Right forelimb (tissue), 1 donor: ENCODE measurements at places on chromosomes 3 and 15.

GRCh38 chr15:83249030-83249343 is 35.5 kb downstream of the BNC1 start:
- no peak for DNase-seq

DNA sequence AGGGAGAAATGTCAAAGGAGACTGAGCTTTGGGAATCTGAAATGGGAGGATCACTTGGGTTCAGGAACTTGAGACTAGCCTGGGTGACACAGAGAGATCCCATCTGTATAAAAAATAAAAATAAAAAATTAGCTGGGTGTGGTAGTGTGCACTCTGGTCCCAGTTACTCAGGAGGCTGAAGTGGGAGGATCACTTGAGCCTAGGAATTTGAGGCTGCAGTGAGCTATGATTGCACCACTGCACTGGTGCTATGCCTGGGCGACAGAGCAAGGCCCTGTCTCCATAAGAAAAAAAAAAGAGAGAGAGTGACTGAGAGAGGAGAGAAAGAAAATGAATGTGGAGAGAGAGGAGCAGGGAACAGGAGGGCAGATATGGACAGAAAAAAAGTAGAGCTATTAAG is 72.8 kb downstream of the SENP2 start:
- DNase-seq = no peak

DNA sequence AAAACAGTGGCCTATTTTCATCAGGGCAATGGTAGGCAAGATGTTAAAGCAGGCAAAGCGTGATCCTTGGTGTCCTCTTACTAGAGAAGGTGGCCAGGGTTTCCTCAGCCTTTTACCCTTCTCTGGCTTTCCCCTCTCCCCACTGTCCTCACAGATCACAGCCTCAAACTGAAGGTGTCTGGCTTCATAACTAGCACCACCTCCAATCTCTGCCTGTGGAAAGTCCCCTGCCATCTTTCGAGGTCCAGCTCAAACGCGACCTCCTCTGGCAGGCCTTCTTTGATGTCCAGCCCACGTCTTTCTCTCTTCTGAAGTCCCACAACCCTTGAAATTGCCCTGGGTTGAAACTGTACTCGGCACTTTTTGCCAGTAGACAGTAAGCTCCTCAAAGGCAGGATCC is 35.9 kb downstream of the CYP19A1 start:
- no peak for DNase-seq

GRCh38 chr15:65906396-65906795 is 37.1 kb downstream of the RAB11A start:
- no peak for DNase-seq

GRCh38 chr3:115671761-115672455 is 48.6 kb downstream of the GAP43 start:
- no peak for DNase-seq

GRCh38 chr3:30640851-30641250 is 34.5 kb downstream of the TGFBR2 start:
- no peak for DNase-seq

GRCh38 chr3:146072824-146073223 is 88.2 kb downstream of the PLOD2 start:
- DNase-seq = no peak

DNA sequence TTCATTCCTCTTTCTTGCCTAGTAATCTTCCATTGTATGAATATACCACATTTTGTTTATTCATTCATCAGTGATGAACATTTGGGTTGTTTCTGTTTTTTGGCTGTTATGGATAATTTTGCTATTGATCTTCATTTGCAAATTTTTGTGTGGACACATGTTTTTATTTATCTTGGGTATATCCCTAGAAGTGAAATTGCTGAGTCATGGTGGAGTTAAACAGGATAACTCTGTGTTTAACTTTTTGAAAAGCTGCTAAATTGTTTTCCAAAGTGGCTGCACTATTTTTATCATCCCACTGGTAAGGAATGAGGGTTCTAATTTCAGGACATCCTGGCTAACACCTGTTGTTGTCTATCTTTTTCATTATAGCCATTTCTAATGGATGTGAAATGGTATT is 74.6 kb upstream of the ARL6 start:
- no peak for DNase-seq

DNA sequence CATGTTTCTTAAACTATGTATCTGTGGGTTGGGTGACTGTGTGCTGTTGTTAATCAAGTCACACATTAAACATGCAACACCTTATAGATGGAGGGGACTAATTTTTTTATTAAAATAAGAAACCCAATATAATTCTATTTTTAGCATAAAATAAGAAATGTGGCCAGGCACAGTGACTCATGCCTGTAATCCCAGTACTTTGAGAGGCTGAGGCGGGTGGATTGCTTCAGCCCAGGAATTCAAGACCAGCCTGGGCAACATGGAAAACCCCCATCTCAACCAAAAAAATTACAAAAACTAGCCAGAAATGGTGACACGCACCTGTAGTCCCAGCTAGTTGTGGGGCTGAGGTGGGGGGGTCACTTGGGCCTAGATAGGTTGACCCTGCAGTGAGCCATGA is 1021.0 kb downstream of the EPHA3 start:
- DNase-seq = no peak

DNA sequence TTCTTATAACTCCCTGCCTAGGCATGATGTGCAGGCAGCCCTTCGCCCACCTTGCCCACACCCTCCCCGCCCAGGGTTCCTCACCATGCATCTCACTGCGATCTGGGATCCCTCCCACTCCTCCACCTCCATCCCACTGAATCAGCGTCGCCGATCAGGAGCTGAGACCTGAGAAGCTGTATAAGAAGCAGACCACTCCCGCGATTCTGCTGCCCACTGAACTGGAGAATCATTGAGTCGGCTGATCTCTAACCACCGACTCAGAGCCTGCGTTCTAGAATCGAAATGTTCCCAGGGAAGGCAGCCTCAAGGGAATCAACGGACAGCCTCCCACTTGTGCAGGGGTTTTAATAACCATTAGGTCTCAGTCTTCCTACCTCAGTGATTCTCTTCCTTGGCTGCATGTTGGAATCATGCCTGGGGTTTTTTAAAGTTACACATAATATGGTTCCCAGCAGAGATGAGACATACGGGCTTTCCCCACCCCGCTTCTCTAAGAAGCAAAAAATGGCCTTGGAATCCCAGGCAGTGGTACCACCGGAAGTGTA is 60.2 kb downstream of the TMEM44 start:
- no peak for DNase-seq

DNA sequence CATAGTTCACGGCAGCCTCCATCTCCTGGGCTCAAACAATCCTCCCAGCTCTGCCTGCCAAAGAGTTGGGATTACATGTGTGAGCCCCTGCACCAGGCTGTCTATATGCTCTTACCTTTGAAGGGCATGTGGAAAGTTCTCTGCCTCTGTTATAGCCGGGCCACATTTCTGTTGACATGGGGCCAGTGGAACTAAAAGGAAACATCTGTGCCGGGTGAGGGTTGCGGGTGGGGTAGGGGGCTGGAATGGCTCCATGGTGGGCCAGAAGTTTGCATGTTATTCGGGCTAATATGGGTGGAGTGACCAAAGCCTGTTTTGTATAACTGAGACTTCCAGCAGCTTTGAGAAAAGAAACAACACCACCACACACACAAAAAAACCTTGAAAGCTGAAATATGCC is 8.3 kb upstream of the CLEC3B start:
- DNase-seq = no peak

- no peak for DNase-seq
Observed at GRCh38 chr3:152339881-152340505, 71.3 kb downstream of the MBNL1 start.

DNA sequence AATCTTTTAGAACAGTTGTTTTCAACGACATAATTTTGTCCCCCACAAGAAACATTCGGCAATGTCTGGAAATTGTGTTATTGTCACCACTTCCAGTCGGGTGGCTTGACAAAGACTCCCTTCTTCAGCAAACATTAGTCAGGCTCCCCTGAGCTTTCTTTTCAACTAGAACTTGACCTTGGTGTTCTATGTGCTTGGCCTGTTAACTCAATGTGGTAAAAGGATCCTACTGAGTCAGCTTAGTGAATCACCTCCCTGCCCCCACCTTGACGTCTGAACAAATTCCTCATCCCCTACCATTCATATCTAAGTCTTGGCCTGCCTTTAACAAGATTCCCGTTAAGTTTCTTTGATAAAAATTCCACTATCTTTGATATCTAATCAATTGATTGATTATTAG is 465.0 kb upstream of the ROBO1 start:
- DNase-seq = no peak

DNA sequence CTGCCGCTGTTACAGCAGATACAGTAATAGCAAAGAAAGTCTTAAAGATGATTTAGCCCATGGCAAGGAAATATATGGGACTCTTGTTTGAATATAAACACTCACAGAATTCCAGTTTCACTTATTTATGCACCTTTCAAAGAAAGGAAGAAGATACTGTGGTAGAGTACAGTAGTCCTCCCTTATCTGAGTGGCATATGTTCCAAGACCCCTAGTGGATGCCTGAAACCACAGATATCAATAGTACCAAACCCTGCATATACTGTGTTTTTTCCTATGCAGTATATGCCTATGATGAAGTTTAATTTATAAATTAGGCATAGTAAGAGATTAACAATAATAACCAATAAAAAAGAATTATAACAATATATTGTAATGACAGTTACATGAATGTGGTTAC is 8.2 kb downstream of the MAP2K1 start:
- no peak for DNase-seq

DNA sequence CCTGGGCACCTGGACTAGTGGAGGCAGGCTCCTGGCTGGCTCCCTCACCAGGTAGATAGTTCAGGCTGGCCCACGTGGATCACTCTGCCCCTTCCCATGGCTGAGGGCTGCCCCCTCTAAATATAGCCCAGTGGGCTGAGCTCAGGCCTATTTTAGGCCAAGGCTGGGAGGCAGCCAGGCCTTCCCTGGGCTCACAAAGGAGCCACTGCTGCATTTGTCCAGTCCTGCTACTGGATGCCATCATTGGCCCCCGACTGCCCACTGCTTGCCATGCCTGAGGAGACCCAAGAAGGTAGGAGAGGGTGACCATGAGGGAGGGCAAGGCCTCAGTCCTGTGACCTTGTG is at the start of gene LSMEM2:
TSS of gene LSMEM2 (plus strand) at position 208 of the 345 bp plus-strand sequence. CDS start at position 235, 27 bp downstream.
- no peak for DNase-seq

DNA sequence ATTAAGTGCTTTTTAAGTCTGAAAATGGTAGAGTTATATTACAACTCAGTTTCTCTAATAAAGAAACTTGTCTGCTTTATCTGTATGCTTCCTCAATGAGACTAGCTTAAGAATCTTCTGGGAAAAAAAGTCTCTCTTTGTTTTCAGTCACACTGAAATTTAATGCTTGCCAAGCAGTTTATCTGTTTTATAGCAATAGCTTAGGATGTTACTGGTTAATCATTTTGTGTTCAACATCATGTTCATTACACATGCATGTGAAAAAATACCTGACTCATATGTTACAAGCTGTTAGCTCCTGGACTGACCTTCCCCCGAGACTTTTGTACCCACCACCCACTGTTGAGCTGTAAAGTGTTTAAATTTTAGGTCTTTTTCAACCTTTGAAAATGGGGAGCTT is 706.2 kb upstream of the CBLB start:
- DNase-seq = no peak

DNA sequence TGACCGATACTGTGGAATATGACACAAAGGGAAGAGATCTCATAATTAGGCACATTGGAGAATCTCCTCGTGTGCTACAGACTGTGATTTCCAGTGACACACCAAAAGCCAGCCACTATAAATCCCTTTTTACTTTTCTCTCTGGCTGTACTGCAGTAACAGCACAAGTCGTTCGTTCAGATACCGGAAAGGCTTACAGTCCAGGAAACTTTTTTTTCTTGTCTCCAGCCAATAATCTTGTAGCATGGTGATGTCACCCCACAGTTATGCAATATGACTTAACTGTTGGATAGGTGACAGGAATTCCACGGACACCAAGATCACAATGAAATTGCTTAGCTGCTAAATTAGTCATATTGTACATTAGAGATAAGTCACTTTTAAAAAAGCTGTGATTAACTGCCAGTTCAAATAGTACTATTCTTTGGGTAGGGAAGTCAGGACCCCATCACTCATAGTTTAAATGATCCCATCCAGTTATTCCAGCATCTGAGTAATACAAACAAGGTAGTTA is 36.3 kb upstream of the TSC22D2 start:
- peak; percentile 67 for DNase-seq

DNA sequence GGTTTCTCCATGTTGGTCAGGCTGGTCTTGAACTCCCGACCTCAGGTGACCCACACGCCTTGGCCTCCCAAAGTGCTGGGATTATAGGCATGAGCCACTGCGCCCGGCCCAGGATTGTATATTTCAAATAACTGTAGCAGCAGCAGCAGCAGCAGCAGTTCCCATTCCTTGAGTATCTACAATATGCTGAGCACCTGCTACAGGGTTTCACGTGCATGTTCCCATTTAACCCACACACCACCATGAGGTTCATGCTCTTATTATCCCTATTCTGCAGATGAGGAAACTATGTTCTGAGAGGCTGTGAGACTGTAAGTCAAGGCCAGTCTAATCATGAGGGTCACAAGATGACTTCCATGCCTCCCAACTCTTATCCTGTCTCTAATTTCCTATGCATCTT is 30.9 kb upstream of the FOXP1 start:
- DNase-seq = no peak

DNA sequence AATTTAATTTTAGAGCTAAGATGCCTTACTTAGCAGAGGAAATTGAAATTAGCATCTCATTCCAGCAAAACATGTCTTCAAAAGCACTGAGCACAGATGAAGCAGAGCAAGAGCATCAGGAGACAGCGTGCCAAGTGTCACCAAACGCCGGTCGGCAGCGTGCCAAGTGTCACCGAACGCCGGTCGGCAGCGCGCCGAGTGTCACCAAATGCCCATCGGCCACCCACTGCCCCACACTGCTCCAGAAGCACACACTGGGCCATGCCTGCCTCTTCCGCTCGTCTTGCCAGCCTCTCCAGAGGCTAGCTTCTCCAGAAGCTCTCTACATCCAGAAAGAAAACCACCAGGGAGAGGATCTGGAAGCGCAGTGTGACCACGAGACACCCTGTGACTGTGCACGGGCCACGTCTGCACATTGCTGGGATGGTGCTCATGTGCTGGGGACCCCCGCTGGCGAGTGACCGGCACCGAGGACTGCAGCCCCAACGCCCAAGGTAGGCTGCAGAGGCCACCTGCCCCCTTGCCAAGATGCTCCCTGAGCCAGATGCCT is 37.8 kb downstream of the CYFIP1 start:
- DNase-seq = no peak

- no peak for DNase-seq
Observed at GRCh38 chr15:68080783-68081182, 26.7 kb downstream of the PIAS1 start.

DNA sequence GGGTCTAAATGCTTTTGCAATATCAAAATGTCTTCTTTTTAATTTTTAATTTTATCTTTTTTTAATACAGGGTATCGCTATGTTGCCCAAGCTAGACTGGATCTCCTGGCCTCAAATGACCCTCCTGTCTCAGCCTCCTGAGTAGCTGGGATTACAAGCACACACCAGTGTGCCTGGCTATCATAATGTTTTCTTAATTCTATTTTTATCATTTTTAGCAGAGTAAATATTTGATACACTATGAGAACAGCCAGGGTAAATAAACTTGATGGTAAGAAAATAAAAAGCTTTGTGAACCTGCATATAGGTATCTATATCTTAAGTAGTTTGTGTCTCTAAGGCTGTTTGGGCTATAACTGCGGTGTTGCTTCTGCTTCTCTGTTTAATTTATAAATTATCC is 60.4 kb downstream of the IL12A start:
- DNase-seq = no peak

- DNase-seq = no peak
Observed at GRCh38 chr3:134242649-134243617, 7.7 kb downstream of the RYK start.

- DNase-seq = peak; percentile 57
Observed at GRCh38 chr15:71730277-71731144, 79.8 kb upstream of the NR2E3 start.

- DNase-seq = no peak
Observed at GRCh38 chr3:120203016-120203415, 82.0 kb downstream of the GPR156 start.
